NK-92 treated with Interleukin-12 subunit alpha and Interleukin-12 subunit beta, amount 100 ng/mL, for 24 hours (cell line): ENCODE measurements at places on chromosomes 1 and 21.

GRCh38 chr1:204970937-204971336 lies 72.1 kb upstream of the CNTN2 start:
- DNase-seq, result no peak

DNA sequence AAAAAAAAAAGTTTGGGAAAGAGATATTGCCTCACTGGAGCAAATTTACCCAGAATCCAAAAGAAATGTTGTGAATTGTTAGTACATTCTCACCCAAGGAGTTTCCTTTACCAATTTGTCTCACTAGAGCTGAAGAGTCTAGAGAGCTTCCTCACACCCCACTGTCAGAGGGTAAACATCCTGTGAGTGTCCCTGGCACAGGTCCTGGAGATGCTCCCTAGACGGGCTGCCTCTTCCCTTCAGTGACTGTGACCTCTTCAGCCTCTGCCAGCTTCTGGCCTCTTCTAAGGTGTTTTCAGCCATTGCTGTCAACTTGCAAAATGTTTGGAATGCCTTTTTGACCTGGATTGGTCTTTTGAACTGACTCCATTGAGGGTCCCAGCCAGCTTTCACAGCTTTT lies 159.4 kb downstream of the DHRS3 start:
- DNase-seq, result no peak

DNA sequence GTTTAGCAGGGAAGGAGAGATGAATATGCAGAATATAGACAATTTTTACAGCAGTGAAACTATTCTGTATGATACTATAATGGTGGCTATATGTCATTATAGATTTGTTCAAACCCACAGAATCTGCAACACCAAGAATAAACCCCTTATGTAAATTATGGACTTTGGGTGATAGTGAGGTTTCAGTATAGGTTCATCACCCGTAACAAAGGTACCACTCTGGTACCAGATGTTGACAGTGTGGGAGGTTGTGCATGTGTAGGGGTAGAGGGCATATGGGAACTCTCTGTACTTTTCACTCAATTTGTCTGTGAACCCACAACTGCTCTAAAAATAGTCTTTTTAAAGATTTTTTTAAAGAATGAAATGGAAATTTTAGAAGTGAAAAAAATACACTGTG lies 29.9 kb upstream of the PRDX6 start:
- DNase-seq, result no peak

DNA sequence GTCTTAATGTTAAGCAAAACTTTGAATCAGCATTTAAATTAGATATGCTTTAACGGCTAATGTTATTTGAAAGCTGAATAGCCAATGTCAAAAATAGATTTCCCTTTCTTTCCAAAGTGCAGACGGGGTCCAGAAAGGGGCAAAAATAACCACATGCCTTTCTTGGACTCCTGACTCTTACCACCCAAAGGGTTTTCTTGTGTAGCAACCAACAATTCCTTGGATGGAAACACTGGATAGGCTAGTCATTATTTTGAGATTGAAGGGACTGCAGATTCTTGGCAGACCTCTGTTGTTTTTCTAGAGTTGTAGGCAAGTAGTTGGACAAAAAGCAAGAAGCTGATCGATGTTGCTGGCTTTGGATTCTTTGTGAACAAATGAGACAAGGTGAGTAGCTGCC lies 107.0 kb downstream of the MRPS6 start:
- no peak for DNase-seq

- DNase-seq, result no peak
Measured at GRCh38 chr1:156532374-156532773, 31.8 kb upstream of the MEF2D start.

- no peak for DNase-seq
Measured at GRCh38 chr1:42774928-42775526, 8.0 kb downstream of the C1orf50 start.

DNA sequence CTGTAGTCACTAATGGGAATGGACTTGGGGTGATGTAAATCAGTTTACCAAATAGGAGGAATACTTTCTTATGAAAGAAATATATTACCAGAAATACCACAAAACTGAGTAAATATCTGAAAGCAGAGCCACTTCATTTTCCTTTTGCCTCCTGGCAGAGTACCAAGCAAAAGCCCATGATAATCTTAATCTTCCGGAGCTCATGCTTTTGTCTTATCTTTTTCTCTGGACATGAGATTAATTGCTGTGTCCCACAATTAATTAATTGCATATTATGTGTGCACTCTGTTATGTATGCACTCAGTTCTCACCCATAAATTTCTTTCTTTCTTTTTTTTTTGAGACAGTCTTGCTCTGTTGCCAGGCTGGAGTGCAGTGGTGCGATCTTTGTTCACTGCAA lies 94.1 kb upstream of the PDE4B start:
- DNase-seq, result no peak

DNA sequence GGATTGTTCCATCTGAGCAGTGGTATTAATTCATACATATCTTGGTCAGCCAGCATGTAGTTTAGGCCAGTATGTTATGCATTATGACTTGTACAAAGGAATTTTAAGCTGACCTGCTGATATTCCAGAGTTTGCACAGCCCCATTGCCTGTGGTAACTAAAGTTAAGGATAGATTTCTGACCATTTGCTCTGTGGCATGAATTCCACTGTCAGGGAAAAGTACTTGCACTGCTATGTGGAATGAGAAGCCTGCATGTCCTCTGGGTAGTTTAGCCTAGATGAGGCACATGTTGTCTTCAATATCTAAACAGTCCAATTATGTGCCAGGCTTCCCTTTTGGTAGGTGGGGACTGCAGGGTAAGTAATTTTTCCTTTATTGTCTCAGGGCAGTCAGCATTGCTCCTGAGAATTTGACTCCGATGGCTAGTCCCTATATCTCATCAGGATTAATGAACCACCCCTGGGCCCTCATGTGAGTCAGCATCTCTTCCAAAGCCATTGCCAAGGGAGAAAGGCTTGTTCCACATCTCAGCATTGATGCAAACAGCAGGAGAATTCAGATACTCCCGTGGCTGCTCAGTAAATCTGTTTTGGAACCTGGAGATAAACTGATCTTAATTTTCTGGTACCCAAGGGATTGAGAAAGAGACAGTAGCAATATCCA lies 30.2 kb downstream of the NEK7 start:
- no peak for DNase-seq

DNA sequence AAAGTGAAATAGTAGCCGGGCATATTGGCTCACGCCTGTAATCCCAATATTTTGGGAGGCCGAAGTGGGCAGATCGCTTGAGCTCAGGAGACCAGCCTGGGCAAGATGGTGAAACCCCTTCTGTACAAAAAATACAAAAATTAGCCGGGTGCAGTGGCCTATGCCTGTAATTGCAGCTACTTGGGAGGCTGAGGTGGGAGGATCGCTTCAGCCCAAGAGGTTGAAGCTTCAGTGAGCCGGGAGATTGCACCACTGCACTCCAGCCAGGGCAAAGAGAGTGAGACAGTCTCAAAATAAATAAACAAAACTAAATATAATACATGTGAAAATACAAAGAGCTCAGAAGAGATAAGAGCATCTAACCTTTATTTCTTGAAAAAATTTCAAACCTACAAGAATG lies 2.3 kb upstream of the MSTO1 start:
- no peak for DNase-seq

GRCh38 chr1:57307392-57308170 lies 116.3 kb downstream of the DAB1 start:
- no peak for DNase-seq

- no peak for DNase-seq
Measured at GRCh38 chr1:211468595-211468994, 23.4 kb downstream of the RD3 start.

GRCh38 chr1:27383039-27383605 lies at the start of gene CD164L2:
Gene CD164L2, minus strand, starts transcription at chr1:27383333. Its CDS starts 94 bp downstream, at chr1:27383239.
- DNase-seq, result no peak

- DNase-seq, result no peak
Measured at GRCh38 chr21:42684109-42684916, 30.9 kb downstream of the PDE9A start.

DNA sequence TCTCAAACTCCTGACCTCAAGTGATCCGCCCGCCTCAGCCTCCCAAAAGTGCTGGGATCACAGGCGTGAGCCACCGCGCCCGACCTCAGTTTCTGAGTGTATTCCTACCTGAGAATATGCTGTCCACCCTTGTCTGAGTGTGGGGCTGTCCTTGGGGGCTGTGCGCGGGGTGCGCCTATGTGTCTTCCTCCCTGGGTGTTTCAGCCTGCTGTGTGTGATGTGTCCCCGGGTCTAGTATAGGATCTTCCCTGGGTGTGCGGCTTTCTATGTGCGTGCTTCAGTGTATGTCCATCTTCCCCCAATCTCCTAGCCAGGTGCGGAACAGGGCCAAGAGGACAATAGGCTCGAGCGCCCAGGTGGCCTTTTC lies 8.3 kb upstream of the ID3 start:
- no peak for DNase-seq

GRCh38 chr1:113721010-113721409 lies 38.3 kb downstream of the PHTF1 start:
- no peak for DNase-seq

DNA sequence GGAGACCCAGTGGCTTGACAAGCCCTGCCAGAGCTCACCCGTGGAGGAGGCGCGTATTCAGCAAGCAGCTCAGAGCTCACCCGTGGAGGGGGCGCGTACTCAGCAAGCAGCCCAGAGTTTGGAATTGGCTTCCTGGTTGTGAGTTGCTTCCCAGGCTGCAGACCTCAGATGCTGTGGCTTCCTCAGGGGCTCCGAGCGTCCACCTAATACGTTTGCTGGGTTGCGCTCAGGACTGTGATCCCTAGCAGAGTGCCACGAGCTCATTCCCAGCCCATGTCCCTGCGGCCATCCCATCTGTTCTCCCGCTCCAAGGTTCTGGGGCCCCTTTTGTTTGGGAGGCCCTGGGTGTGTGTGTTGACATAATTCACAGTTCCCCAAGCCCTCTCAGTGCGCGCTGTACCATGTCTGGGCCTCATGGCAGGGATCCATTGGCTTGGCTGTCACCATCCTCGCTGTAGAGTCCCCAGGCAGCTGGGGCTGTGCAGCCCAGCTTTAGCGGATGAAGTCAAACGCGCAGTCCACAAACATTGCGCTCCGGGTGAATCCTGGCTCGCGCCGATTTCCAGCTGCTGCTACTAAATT lies 3.6 kb downstream of the AJAP1 start:
- no peak for DNase-seq

DNA sequence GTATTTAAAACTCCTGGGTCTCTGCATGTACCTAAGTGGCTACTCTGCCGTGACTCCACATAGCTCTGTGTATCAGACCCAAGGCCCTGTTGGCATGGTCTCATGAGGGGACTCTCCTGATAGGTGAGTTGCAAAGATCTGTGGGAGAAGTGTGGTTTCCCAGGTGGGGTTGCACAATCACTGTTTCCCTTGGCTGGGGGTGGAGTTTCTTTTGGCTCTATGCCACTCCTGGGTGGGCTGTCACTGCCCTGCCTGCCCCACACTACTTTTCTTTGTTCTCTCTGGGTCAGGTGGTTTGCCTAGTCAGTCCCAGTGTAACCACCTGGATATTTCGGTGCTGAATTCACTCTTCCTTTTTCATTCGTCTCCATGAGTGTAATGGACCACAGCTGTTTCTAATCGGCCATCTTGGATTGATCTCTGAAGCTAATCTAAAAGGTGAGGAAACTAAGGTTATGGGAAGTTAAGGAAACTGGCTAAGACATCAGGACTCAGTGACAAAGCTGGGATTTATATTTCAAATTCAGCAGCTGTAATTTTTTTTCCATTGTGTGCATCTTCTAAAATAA lies 97.1 kb upstream of the CACYBP start:
- DNase-seq, result no peak

GRCh38 chr1:92503926-92504285 lies 17.2 kb upstream of the GFI1 start:
- DNase-seq, result no peak

DNA sequence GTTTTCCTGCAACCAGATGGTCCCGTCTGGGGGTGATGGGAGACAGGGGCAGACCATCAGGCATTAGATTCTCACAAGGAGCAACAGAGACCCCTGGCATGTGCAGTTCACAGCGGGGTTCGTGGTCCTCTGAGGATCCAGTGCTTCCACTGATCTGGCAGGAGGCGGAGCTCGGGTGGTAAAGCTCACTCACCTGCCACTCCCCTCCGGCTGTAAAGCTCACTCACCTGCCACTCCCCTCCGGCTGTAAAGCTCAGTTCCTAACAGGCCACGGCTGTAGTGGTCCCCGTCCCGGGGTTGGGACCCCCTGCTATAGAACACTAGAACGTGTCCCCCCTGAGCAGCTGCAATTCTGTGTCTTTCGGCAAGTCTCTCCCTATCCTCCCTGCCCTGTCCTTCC lies 4.6 kb downstream of the KRTAP10-12 start:
- no peak for DNase-seq

DNA sequence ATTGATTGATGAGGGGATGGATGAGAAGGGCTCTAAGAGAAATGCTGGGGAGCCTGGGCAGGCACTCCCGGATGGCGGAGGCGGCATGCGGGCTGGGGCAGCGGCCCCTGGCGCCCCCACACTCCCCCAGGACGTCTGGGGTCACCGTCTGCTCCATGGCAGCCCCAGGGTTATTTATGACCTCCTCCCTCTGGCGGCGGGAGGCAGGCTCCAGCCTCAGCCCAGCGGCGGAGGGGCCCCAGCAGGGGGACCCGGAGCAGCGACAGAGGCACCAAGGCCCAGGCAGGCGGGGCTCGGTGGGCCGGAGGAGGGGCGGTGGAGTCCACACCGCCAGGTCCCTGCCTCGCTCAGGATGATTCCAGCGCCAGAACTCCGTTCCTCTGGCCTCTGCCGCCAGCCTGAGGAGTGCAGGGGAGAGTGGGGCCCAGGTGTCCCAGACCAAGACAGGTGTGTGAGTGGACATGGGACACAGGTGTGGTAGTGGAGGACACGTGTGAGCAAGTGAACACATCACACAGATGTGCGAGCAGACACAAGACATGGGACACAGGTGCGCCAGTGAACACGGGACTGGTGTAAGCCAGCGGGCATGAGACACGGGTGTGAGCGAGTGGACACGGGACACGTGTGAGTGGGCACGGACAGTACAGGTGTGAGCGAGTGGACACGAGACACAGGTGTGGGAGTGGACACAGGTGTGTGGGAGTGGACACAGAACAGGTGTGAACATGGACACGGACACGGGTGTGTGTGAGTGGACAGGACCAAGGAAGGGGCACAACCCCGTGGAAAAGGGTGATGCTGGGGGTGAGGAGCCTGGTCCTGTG lies 2.5 kb upstream of the SAMD11 start:
- no peak for DNase-seq

- DNase-seq, result no peak
Measured at GRCh38 chr1:164662462-164662861, 103.5 kb downstream of the PBX1 start.

GRCh38 chr1:218620956-218621355 lies 275.8 kb downstream of the TGFB2 start:
- DNase-seq, result no peak

GRCh38 chr1:172167796-172168596 lies 252.5 kb upstream of the C1orf105 start:
- no peak for DNase-seq

- DNase-seq, result no peak
Measured at GRCh38 chr1:159835356-159835755, 8.7 kb downstream of the SLAMF8 start.
